ENCODE measurements at places on chromosomes 7 and 10.

DNA sequence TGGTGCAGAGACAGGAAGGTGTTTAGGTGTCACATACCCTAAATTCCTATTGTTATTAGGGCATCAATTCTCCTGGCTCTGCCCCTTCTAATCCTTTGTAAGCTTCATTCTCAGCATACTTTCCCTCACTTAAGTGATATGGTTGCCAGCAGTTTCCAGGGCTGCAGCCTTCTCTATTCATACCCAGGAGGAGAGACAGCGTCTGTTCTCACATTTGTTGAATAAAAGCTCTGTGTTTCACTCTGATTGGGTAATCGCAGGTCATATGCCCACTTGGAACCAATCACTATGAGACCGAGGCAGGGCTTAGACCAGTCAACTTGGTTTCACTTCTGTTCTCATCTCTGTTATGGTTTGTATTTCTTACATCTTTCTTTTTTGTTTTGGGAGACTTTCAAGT lies 109.6 kb upstream of the MTPN start:
- no peak for DNase-seq

- DNase-seq = no peak
Observed at GRCh38 chr10:80444646-80445319, 9.3 kb upstream of the TSPAN14 start.

GRCh38 chr10:37700886-37701780 lies 156.3 kb downstream of the ZNF248 start:
- no peak for DNase-seq

DNA sequence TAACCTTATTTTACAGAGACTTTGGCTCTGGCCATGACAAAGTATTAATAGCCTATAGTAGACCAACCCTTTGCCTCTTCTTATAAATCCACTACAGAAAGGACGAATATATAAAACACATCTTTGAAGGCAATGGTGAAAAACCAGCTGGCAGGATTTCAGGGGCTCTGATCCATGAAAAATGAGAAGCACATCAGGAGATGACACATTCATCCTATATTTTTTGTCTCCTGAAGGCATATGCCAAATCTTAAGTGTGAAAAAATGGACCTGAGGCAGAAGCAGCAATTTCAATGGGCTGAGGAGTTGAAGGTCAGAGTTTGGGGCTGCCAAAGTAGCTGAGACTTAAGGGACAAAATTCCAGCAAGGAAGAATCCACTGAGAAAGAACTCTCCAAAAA lies 14.4 kb downstream of the RNF216 start:
- no peak for DNase-seq

DNA sequence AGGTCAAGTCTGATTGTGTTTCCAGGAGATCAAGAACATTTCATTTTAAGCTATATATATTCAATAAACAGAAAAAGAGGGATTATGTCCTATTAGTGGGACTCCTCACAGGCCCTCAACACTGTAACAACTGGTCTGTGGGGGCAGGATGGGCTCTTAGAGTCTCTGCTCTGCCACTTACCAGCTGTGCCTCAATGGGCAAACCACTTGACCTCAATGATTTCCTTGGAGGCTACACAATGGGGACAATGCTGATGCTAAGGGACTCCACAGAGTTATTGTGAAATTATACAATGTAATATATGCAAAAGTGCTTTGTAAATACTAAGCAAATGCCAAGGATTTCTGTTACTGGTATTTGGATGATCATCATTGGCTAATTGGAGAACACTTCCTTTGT lies 33.2 kb upstream of the MXI1 start:
- DNase-seq = no peak

DNA sequence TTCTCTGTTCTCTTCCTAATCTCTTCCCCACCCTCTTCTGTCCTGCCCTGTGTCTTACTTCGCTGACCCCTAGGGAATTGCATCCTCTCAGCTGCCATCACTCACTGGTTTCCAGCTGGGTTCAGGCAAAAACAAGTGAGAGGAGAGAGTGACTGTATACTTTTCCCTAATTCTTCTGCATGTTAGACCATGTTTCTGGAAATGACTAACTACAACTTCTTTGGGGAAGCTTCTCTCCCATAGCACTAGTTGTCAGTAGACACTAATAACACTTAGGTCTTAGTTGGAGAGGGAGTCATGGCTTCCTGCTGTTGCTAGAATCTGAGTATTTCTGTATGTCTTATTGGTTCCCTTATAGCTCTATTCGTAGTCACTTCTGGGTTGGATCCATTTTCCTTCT lies 299.0 kb upstream of the FZD1 start:
- DNase-seq = no peak

DNA sequence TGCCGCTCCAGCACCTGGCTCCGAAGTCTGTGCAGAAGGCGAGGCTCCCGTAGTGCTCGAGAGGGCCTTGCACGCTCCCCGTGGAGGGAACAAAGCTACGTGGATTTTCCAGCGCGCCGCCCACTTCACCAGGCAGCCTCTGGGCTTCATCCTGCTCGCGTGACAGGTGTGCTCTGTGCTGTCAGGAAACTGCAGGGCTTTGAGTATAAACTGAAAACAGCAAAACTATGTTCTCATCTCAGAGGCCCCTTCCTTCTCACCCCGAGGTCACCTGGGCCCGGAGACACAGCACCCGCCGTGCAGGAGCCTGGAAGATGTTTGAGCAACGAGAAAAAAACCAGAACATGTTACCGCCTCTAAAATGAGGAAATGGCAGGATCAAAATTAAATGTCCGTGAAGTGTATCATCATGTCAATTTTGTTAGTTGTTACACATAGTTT lies 17.6 kb upstream of the GPR146 start:
- DNase-seq = no peak

DNA sequence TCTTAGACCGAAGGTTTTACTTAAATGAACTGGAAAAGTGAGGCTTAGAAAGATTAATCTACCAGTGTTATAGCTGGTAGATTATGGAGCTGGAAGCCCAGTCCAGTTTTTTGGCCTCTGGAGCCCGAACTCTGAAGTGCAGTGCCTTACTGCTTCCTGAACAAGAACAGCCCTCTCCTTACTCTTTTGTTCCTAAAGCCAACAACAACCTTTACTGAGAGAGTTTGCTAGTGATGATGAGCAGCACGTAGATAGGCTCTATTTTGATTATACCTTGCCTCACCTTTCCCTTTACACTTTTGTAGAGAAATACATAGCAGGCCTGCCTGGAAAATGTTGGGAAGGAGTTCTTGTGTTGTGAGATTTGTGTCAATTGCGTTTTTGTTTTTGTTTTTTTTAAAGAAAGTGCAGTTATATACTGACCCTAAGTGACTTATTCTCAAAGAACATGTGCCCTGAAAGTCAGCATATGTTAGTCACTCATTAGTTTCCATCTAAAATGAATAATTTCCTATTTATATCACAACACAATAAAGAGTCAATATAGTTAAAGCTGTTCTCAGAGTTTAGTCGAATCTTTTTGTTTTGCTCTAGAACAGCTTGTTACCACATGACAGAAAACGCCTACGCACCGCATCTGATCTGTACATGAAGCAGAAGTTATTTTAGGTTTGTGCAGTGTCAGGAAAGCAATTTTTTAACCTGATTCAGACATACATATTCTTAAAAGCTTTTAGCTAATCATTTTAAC lies 33.0 kb downstream of the PLEKHA1 start:
- no peak for DNase-seq

GRCh38 chr10:54094321-54094720 lies 706.7 kb downstream of the PCDH15 start:
- DNase-seq = no peak

GRCh38 chr10:113340282-113340681 lies 212.6 kb upstream of the HABP2 start:
- no peak for DNase-seq

- DNase-seq = no peak
Observed at GRCh38 chr7:124428781-124429180, 336.8 kb downstream of the GPR37 start.

GRCh38 chr10:123512901-123513775 lies 153.0 kb upstream of the GPR26 start:
- no peak for DNase-seq

- DNase-seq = no peak
Observed at GRCh38 chr7:31890766-31891165, 179.4 kb downstream of the PDE1C start.

DNA sequence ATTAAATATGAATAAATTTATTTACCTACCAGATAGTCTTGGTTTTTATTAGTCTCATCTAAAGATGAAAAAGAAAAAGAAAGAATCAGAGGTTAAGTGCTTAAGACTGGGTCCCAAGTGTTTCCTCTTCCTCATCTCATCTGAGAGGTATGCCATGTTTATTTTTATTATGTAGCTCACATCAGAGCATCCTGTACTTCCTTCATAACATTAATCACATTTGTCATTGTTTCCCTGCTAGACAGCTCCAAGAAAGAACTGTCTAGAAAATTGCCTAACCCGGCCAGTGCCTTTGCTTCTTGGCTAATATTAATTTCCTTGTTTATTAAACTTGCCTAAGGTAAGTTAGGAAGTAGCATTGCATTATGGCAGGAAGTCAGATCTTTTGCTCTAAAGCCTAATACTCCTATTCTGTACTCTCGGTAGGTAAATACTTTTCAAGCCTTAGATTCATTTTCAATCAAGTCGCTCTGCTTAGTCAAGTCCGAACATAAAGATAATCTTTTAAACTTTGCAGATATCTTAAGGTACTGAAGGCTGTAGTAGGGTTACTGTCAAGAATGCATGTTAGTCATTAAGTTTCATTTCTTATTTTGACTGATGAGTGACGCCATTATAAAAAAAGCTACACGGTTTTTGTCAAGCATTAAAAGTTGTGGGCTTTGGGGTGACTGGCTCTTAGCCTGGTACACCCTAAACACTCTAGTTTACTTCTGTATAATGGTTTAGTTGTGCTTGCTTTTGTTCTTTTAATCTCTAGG lies 47.4 kb downstream of the ZMYND11 start:
- no peak for DNase-seq

DNA sequence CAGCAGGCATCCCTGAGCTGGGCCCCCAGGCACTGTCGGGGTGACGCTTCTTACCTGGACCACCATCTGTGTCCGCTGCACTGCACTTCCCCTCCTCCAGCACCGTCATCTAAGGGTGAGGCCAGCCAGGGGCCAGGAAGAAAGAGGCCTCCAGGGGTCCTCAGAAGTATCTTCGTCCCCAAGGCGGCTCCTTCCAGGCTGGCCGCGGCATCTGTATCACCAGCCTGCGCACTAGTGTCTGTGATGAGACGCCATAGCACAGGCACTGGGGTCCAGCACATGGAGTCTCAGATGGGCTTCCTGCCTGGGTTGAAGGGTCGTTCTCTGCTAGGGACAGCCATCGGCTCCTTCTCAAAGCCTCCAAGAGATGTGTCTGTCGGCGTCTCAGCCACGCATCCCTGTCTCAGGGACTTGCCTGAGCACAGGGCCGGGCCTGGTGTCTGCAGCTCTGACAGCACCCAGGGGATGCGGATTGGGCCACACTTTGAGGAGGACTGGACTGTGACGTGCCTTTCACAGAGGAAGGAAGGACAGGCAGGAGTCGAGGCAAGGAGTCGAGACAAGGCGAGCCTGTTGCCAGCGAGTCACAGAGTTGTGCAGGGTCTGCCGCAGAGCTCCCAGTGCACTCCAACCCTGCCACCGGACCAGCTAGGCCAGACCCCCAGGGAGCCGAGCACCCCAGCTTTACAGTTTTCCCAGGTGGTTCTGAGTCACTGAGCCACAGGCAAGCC lies 101.5 kb upstream of the DIP2C start:
- no peak for DNase-seq

DNA sequence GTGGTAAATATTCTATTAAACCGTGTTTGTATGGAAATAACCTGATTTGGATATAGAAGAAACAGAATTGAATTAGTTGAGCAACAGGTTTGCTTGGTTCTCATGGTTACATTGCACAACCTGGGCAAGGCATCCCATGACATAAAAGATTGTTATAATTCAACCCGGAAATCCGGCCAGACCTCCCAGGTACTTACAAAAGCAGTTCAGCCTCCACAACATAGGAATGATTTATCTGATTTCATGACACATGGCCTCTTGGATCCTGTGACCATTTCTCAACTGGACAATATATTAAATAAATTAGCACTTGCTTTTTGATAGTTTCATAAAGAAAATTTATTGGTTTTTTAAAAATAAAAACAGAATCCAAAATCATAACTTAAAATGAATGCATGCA lies 55.1 kb upstream of the PTPN12 start:
- no peak for DNase-seq

DNA sequence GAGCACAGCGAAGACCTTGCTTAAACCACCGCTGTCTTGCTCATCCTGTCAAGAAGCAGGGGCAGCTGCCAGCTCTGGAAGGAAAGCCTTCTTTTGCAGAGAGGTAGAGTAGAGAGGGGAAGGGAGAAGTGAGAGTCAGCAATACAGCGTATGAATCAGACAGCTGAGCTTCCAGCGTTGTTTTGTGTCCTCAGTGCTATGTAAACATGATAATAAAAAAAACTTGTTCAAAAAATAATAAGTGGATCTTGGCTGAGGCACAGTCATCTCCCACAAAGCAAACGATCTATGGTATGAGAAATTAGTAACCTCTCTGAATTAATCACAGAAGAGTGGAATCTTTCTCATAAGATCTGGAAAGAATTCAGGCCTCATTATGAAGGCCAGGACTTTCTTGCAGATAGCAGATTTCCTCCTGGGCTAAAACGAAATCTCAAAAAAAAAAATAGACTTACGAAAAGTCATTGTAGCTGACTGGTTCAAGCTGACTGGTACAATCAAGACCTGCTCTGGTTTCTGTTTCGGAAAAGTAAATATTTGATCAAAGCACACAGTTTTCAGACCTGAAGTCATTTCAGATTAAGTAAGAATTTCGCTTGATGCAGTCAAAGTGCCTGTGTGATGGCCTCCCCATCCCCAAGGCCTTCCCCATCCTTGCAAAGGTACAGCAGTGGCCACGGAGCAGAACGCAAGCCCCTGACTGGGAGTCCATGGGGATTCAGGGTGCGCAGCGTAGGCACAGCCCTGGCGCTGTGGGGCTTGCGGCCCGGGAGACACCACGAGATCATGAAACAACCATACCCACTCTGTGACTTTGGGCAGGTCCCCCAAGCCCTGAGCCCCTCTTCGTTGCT lies 29.4 kb downstream of the CHST15 start:
- no peak for DNase-seq

DNA sequence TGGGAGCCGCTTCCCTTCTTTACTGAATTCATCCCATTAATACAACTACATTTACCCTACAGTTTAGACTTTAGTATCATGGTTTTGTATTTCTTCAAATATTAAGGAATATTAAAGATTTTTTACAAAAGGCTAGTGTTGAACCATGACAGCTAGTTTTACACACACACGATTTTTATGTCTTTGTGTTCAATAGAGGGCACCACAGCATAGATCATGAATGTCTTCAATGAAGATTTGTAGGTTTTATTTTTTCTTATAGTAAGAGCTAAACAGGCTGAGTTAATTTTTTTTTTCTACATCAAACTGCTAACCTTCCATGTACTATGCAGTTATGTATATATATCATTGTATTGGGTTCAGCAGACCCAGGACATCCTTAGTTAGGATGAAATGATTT lies 76.9 kb downstream of the SNX10 start:
- DNase-seq = no peak

- DNase-seq = no peak
Observed at GRCh38 chr10:110865809-110866482, 5.8 kb upstream of the PDCD4 start.

- DNase-seq = no peak
Observed at GRCh38 chr7:78472519-78472918, 673.9 kb downstream of the PHTF2 start.
